Putamen (tissue), 1 donor: ENCODE measurements at places on chromosomes 7 and 10.

DNA sequence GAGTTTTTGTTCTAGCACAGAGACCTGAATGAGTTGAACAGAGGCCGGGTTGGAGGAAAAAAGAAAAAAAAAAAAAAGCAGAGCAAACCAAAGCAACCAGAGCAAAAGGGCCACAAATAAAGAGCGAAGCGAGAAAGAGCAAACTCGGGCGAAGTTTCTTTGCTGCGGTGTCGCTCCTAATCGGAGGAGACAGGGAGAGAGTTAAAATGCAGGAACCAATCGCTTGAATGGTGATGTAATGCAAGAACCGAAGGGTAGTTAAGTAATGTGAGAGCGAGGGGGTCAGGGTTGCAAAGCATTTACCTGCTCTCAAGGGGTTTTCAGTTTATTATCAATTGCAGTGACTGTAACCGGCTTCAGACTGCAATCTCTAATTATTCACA is 271.7 kb downstream of the TRIL start:
- no peak for DNase-seq

DNA sequence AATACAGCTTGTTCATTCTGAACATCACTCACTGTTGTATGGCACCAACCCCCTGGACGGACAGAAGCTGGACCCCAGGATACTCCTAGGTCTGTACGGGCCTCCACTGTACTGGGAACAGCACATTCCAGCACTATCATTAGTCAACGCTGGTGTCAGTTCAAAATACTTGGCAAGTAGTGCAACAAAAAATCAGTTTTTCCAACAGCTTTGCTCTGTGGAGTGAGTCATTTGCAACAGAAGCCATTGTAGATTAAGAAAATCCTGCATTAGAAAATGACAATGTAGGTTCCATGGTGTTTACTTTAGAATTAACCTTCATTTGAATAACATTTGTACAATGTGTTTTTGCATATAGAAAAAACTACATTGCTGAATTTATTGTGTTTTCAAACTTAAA is 266.6 kb downstream of the HDAC9 start:
- DNase-seq, result no peak

GRCh38 chr7:8881916-8882315 is 448.5 kb downstream of the NXPH1 start:
- no peak for DNase-seq

DNA sequence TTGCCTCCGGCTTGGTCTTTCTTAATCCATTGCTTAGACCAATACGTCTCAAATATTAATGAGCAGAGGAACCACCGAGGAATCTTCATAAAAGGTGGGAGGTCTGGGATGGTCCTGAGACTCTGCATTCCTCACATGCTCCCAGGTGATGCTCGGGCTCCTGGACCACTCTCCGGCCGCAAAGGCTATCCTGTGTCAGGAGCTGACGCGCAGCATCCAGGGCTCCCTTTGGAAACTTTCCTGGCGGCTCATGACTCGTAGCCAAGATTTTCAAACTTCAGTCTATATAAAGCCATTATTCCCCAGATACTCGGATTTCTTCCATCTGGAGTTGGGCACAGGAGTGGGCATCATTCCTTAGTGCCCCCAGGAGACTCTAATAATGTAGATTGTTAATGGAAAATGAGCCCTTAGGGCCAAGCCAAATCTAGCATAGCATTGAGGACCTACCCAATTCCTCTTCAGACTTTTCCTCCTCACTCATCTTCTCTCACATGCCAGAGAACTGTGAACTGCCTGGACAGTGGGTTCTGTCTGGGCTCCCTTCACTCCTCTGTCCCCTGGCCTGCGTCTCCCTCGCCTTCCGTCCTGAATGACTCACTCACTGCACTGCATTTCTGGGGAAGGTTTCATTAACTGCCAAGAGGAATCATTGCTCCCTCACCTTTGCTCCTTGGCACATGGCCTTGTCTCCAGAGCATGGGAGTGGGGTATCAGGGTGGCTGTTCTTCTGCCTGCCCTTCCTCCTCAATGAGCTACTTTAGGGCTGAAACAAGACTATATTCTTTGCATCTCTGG is 89.3 kb downstream of the MKI67 start:
- DNase-seq, result no peak

DNA sequence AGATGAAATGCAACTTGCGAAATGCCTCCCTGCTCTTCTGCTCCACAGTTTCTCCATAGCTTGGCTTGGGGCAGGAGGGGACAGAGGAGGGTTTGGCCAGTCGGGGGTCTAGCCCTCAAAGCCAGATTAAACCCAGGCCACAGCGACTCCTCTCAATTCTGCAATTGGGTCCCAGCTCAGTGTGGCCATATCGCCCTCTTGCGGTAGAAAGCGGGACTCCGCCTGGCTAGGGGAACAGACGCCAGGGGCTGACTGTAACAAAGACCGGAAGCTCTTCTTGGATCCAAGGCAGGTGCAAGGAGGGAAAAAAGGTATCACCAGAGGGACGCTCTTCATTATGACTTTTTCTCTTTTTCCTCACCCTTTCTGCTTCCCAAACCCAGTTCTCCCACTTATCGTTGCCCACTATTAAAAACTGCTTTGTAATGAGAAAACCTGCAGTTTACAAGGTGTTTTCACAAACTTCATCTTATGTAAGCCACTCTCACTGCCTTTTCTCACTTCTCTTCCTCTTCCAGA is 36.6 kb upstream of the TNPO3 start:
- DNase-seq, result peak; percentile 39

GRCh38 chr7:32905175-32905662 is 13.7 kb upstream of the KBTBD2 start:
- DNase-seq, result peak; percentile 37

GRCh38 chr7:81408728-81409127 is 361.1 kb downstream of the HGF start:
- DNase-seq, result no peak

DNA sequence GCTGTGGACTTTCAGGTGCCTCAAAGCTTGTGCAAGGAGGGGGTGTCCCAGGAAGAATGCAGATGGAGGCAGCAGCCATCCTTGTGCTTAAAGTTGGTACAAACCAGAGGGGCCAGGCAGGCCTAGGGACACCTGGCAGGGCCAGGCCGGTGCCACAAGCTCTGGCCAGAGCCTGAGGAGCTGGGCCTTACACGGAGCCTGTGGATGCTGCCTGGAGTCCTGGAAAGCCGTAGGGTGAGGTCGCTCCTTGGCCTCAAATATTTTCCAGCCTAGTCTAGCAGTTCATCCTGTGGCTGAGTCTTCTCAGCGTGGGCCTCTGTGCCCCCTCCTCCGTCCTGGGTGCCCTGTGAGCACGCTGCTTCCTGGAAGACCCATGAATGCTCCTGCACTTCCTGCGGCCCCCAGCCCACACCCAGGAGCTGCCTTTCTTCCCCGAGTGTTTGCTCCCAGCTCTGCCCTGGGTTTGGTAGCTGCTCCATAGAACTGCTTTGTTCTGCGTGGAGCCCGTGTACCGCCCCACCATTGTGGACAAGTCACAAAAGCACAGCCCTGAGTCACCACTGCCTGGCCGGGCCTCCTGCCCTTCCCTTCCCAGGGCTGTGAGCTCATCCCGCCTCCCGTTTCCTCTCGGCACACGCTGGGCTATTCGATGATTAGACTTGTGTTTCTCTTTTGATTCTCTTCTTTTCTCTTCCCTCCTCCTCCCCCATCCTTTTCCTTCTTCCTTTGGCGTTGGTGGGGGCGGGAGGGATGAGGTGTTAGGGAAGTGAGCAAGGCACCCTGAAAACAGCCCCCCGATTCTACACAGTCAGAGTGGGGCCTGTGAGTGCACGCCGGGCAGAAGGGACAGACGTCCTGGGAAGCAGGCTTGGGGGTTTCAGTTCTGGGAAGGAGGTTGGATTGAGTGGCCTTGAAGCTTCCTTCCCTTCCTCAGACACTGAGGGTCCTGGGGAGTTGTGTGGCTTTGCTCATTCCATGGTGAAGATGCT is 73.2 kb upstream of the SHH start:
- no peak for DNase-seq

GRCh38 chr10:101489355-101489754 is 98.7 kb downstream of the POLL start:
- DNase-seq, result no peak

- DNase-seq, result no peak
Observed at GRCh38 chr10:340646-341045, 205.4 kb downstream of the ZMYND11 start.

DNA sequence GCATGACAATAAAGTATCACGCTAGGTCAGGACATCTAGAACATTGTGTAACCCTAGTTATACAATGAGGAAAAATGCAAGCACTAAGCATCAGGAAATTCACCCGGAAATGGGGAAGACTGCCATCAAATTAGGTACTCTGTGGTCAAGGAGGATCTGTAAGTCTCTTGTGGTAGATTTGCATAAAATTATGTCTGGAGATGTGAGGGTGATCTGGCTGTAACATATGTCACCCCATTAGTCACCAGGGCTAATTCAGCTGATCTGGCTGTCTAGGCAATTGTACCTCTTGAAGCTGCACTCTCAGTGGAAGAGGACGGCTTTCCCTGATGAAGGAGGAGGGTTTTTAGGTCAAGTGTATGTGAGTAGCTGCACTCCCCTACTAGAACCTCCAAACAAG is 14.8 kb downstream of the AKR1D1 start:
- no peak for DNase-seq

DNA sequence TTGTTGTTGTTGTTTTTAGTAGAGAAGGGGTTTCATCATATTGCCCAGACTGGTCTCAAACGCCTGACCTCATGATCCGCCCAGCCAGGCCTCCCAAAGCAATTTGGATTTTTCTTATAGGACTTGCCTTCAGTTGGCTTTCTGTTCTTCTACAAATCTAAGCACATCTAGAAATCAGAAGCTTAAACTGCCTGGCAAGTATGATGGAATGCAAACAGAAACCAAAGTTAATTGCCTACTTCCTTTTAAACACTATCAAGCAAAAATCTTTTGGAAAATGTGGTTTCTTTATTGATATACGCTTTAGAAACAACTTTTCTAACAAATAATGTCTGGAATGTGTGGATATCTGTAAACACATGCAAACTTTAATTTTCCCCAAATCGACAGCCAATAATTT is 64.9 kb downstream of the USP6NL start:
- no peak for DNase-seq

- no peak for DNase-seq
Observed at GRCh38 chr7:134024739-134025138, 102.4 kb upstream of the LRGUK start.

DNA sequence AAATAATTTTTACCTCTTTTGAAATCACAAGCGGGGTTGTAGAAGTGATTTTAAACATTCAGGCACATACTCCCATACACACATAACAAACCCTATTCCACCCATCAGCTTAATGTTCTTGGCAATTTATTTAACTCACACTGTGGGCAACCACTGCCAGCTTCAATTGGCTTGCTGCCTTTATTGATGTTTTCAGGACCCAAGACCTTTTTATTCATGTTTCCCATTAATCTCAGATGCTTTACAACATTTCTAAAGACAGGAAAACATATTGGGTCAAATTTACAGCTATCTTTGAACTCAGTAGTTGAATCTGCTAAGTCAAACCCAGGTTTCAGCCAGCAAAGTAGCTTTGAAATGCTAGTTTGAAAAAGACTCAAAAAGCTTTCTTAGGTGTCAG is 72.9 kb upstream of the TEX47 start:
- DNase-seq, result no peak

- no peak for DNase-seq
Observed at GRCh38 chr10:62414359-62414758, 40.2 kb downstream of the ZNF365 start.

DNA sequence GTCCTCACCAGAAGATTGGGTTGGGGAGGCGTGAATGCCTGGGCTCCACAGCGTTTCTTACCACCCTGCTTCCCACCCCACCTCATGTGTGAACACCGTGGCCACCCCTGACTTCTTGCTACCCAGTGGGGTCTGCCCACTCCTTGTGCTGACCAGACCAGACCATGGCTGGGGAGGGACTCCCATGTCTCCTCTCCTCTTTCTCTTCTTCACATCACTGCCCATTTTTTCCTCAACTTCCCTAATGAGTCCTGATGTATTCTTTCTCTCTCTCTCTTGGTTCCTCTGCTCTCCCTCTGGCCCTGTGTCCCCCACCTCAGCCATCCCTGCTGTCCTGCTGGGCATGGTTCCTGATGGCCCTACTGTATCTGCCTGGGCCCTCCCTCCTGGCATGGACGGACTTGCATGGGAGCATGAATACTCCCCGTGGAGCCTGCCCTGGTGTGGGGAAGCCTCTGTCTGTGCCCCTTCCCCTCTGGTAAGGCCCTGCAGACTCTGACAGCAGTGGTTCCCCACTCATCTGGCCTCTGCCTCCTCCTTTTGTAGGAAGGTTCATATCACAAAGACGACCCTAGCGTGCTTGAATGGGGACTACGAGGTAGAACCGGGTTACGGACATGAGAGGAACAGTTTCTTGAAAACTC is 85.5 kb downstream of the ADCY1 start:
- no peak for DNase-seq

DNA sequence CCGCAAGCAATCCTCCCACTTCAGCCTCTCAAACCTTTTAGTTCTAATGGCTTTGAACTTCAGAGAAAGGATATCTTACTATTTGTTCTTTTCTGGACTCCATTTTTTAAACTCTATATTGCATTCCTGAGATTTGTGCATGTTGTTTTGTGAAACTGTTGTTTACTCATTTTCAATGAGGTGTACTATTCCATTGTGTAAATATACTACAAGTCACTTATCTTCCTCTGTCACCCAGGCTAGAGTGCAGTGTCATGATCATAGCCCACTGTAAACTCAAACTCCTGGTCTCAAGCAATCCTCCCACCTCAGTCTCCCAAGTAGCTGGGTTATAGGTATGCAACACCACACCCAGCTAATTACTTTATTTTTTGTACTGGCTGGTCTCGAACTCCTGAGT is 31.4 kb upstream of the AKR1D1 start:
- DNase-seq, result no peak

DNA sequence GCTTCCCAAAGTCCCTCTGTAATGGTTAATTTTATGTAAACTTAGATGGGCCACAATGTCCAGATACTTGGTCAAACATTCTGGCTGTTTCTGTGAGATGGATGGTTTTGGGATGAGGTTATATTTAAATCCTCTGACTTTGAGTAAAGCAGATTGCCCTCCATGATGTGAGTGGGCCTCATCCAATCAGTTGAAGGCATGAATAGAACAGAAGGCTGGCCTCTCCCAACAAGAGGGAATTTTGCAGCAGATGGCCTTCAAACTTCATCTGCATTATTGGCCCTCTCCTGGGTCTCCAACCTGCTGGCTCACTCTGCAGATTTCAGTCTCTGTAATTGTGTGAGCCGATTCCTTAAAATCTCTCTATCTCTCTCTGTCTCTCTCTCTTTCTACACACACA is 362.3 kb downstream of the GRID1 start:
- no peak for DNase-seq

DNA sequence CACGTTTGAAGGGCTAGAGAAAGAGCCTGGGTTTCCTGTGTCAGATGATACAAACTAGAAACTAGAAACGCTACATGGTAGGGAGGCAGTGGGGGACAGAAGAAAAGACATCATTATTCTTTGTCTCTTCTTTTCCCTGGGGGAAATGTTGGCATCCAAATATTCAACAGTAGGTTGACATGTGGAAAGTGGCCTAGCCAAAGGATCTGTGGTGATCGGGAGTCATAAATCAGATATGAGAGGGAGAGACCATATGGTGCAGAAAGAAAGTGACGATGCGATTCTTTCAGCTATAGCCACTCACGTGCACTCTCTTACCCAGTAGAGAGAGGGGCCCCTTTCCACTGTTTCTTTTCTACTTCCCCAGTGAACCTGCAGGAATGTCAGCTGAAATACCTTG is 964.7 kb downstream of the LRMDA start:
- no peak for DNase-seq

GRCh38 chr7:134375206-134375605 is 58.5 kb upstream of the SLC35B4 start:
- no peak for DNase-seq
